ENCODE measurements at places on chromosomes 16 and 17.

DNA sequence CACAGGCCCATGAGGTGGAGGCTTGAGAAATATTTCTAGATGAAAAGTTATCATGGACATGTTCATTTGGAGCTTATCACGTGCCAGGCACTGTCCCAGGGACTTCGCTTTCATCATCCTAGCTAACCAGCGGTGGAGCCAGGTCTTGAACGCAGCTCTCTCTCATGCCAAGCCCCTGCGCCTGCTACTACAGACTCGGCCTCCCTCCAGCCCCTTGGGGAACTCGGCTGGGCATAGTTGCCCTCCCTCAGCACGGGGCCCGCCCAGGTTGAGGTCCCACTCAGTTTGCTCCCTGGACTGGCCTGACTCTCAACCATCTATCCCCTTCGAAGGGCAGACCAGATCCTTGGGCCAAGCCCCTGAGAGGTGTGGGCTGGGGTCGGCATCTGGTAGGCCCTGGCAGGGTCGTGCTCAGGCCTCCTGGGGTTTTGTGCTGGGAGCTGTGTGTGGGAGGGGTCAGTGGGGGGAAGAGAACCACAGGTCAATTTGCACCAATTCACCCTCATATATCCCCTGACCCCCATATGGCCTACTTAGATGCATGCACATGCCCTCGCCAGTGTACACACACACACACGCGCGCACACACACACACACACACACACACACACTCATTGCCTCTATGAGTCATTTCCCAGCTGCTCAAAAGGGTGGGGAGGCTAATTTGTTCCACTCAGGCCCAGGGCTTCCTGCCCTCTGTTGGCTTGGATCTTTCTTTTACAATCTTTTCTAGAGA is 12.1 kb upstream of the SCN4A start:
- DNase-seq, result peak; percentile 72

DNA sequence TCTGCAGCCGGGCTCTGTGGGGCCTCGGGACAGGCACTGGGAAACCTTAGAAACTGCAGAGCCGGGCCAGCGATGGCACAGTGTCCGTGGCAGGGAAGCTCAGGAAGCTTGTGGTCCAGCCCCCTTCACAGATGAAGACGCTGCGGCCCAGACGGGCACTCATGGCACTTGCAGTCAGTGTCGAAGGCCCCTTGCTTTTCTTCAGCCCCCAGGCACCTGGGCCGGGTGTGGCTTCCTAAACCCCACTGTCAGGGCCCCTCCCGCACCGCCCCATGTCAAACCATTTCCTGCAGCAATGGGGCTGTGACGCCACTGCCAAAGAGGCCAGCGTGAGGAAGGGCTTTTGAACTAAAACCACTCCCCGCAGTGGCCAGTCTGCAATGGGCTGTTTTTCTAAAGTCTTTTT is 164.0 kb downstream of the LAT start:
- DNase-seq, result peak; percentile 86

- no peak for DNase-seq
Measured at GRCh38 chr17:14245629-14246028, 9.0 kb upstream of the CDRT15 start.

DNA sequence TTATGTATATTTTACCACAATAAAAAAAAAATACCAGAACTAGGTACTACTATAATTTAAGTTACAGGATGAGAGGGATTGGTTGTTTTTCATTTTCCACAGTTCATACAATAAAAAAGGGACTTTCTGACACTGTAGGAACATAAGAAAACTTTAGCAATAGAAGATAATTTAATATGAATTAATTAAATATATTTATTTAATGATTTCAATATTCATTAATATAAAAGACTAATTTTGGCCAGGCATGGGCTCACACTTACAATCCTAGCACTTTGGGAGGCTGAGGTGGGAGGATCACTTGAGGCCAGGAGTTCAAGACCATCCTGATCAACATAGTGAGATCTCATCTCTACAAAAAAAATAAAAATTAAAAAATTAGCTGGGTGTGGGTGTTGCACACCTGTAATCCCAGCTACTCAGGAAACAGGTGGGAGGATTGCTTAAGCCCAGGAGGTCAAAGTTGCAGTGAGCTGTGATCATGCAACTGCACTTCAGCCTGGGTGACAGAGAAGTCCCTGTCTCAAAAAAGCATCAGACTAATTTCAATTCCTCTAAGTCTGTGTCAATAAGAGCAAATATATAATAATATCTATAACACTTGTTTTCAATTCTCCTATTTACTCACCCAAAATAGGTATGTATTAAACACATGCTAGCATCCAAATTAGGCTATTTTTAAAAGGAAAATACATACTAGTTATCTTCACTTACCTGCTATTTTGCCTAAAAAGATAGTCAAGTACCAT is 79.6 kb downstream of the BRIP1 start:
- DNase-seq, result no peak

GRCh38 chr16:51147776-51148677 is 3.0 kb downstream of the SALL1 start:
- DNase-seq, result no peak

- no peak for DNase-seq
Measured at GRCh38 chr16:51409001-51409675, 258.1 kb upstream of the SALL1 start.

- no peak for DNase-seq
Measured at GRCh38 chr17:82464567-82464929, 6.0 kb downstream of the NARF start.

- DNase-seq, result no peak
Measured at GRCh38 chr17:50725769-50726655, 6.6 kb downstream of the LUC7L3 start.

DNA sequence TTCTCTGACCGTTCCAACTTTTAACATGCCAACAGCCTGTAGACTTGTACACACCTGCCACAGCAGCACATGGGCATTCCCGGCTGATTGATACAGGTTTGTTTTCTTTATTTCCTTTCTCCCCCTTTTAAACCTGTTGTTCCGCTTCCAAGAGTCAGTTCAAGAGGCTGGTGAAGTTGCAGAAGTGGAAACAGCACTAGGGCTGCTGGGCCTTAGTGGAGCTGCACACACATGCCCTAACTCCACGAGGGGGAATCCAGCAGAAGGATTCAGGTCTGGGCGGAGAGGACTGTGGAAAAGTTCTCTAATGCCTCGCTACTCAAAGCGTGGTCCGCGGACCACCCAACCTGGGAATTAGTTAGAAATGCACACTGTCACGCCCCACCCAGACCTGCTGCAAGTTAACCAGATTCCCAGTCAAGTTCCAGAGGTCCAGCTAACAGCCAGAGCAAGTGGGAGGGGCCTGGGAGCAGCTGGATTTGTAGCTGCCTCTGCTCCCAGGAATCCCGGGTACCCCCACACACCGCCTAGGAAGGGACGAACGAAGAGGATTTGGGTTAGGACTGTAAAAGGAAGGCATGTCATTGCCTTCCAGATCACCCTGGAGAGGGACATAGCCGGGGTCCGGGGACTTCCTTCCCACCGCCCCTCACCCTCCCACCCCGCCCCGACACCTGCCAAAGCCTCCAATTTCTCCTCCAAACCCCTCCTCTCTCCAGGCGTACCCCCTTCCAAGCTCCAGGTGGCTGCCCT is 542 bp downstream of the SLC39A11 start:
- DNase-seq, result no peak

- DNase-seq, result no peak
Measured at GRCh38 chr17:11901931-11902330, 95.3 kb downstream of the ZNF18 start.

DNA sequence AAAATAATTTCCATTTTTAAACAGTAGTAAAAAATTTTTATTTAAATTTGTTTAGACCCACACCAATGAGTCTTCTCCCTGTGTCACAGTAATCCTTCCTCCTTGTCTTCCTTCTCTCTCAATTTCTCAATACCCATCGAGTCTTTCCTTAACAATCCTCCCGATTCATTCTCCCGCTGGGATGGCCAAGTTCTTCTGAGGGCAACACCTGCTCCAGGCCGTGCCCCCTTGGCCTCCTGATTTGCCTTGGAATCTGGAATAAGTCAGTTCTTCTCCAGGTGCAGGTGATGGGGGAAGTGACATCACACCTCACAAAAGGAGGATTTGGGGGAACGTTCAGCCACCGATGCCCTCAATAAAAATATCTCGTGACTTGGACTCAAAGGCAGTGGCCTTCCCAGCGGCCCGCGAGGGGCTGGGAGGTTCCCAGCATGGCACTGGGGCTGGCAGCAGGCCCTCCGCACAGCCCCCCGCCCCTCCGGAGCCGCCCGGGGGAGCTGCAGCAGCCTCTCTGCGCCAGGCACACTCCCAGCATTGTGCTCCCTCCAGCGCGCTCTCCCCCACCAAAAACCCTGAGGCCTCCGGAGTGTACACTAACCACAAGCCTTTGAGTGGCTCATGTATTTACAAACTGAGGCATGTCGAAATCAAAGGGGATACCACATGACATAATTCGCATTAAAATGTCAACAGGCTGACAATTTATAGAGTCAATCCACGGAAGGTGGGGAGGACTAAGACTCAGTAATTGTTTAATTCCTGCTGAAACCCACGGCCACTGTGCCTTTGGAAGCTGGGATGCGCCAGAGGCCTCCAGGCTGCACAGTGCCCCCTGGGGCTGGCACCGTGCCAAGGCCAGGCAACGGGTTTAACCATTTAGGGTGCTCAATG is 120.5 kb downstream of the ZFHX3 start:
- no peak for DNase-seq

- DNase-seq, result no peak
Measured at GRCh38 chr16:761625-762513, 1.3 kb downstream of the MSLN start.

GRCh38 chr16:10610499-10611184 is 30.2 kb upstream of the EMP2 start:
- DNase-seq, result no peak

DNA sequence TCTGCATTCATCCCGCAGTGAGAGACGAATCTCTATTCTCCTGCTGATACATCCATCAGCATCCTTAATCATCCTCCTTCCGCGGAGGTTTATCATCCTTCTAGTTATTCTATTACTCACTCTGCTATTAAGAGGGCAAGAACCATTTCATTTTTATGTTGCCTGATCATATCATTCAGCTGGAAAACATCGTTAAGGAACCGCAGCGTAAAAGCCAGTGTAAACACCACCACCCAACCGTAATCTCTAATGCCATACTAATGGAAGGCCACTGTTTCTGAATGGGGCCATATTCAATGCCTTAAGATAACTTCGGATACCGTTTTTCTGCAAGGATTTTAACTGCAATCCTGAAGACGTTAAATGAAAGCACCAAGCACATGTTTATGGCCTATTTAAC is 36.7 kb upstream of the ERCC4 start:
- DNase-seq, result no peak

DNA sequence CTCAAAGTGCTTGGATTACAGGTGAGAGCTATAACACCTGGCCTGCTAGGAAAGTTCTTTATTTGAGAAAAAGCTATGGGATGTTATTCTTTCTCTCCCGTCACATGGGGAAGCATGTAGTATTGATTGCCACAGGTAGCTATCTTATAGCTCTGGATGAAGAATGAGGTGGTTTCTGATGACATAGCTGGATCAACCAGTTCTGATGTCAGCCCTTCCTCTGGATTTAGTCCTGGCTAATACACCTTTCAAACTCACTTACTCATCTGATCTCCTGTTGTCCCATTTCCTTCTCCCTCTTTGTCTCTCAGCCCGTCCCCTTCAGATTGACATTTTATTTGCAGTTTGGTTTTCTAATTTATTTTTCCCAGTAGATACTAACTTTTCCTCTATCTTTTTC is 14.1 kb upstream of the PPM1D start:
- no peak for DNase-seq

DNA sequence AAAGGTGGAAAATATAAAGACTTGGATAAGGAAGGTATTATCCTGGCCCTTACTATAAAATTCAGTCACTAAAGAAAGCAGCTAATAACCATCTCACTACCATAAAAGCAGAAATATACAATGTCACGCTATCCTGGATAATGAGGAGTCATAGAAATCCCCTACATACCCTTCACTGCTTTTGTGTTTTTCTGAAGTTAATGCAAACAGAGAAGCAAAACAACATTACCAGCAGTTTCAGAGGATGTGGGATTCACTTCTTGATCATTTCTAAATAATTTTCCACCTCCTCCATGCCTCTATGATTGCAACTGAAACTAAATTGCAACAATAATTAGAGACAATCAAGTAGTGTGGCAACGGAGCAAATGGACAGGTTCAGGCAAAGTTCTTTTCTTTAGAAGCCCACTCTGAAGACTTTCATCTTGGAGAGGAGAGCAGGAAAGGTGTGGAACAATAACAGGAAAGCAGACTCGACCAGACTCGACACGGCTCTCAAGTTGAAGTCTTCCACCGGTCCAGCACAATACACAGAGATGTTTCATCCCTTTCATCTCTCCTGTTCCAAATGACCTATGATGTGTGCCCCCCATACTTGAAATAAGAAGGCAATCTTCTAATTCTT is 10.2 kb downstream of the CYTH1 start:
- DNase-seq, result no peak

DNA sequence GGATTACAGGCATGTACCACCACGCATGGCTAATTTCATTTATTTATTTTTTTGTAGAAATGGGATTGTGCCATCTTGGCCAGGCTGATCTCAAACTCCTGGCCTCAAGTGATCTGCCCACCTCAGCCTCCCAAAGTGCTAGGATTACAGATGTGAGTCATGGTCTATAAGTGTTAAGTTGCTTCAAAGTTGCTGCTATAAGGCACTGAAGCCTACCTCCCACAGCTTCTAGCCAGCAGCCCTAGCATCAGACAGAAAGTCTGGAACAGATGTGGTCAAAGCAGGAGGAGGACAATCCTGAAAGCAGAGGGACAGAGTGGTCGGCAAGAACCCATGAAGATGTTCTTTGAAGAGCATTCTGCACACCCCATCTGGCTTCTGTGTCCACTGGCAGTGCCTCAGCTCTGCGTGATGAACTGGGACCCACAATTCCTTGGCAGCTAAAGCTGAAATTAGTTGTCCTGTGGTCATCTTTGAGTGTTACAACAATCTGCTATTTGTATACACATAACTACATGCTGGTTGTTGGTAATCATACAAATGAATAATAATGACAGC is 11.2 kb downstream of the MAP3K14 start:
- no peak for DNase-seq

DNA sequence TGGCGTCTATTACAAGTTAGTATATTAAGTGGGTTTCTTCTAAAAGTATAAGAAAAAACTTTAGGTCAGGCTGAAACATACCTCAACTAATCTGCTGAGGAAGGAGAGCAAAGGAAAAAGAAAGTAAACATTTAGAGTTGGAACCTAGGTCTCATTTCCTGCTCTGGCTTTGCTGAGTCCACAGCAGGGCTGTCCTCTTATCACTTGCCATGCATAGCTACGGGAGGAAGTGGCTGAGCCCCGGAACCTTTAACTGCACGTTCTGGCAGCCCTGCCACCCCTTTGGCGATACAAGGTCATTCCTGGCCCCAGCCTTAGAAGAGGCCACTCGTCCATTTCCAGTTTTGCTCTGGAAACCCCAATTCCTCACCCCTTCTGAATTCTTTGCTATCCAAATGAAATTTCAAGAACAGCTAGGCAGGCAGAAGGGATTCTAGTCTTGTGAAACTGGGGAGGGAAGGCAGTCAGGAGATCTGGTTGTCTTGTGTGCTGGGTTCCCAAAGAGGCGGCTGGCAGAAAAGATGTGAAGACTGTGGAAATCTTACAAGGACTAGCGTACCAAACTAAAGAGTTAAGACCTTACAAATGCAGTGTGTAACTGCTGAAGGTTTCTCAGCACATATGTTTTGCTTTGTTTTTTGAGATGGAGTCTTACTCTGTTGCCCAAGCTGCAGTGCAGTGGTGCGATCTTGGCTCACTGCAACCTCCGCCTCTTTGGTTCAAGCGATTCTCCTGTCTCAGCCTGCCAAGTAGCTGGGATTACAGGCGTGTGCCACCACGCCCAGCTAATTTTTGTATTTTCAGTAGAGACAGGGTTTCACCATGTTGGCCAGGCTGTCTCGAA is 19.1 kb downstream of the WIPI1 start:
- DNase-seq, result peak; percentile 63

Data from CD4-positive, alpha-beta T cell treated with Interleukin-4 for 1 hour (primary cell).